CD4-positive, alpha-beta memory T cell (primary cell): ENCODE measurements at places on chromosomes 5 and 9.

- DNase-seq = no peak
Measured at GRCh38 chr5:131245312-131245711, 18.5 kb upstream of the CDC42SE2 start.

DNA sequence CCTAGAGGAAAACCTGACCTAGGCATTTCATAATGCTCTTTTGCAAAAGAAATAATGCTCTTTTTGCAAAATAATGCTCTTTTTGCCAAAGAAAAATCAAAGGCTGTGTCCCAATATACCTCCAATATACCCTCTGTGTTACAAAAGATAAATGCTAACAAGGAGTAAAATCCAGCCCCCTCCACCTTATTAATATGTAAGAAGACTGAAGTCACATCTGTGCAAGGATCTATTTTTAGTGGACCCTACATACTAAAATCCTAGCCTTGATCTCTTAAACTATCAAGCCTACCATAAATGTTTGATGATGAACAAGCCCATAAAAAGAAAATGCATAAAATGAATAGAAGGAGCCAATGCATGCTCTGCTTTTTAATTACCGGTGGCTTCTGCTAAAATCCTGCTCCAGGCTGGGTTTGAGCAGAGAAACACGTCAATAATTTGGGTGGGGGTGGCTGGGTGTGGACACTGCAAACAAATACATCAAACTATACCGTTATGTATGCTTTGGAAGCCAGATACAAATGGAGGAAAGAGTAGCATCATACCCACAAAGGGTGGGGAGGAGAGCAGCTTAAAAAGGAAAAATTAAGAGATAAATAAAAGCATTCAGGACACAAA, 131.6 kb downstream of the SEMA6A start:
- no peak for DNase-seq

- DNase-seq = peak; percentile 86
Measured at GRCh38 chr5:143008809-143009521, 238.8 kb downstream of the ARHGAP26 start.

GRCh38 chr5:35890021-35891020, 33.6 kb downstream of the IL7R start:
- DNase-seq = no peak

GRCh38 chr9:16571127-16571802, 299.2 kb downstream of the BNC2 start:
- no peak for DNase-seq

- DNase-seq = no peak
Measured at GRCh38 chr5:61704289-61704688, 372.2 kb downstream of the ZSWIM6 start.

DNA sequence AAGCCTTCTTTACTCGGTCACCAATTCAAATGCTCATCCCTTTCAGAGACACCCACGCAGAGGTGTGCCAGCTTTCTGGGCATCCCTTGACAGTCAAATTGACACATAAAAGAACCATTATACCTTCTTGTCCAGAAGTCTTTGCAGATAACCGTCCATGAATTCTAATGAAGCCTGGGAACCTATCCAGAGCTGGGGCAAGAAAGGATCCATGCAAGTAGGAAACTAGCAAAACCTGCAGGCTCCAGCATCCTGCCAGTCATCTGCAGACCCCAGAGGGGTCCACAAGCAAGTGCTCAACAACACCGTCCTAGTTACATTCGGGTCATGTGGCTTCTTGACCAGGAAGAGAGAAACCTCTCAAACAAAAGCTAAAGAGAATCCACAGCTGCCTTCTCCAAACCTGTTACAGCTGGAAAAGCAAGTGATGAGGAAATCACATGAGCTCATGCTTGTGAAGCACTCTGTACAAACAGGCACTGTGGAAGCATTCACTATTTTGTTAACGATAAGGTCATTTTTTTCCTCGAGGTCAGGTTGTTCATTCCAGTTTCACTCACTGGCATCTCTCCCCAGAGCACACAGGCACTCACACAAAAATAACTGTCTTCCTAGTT, 80.2 kb upstream of the DMRT1 start:
- no peak for DNase-seq

- DNase-seq = no peak
Measured at GRCh38 chr5:149125386-149125891, 15.9 kb upstream of the ABLIM3 start.

DNA sequence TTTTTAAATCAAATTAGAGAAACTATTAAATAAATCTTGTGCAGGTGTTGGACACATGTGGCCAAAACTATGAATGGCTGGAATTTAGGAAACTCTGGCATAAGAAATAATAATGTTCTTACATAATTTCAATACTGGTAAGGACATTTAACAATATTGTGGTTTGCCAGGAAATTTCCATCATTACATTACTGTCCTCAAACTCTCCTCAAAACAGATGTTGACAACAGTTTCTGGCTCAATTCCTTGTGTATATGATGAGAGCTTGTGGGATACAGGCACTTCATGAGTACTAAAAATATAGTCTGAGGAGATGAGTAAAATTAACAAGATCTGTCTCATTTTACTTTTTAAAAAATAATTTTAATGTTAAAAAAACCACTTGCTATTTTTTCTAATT, 27.9 kb downstream of the MCTP1 start:
- DNase-seq = no peak

DNA sequence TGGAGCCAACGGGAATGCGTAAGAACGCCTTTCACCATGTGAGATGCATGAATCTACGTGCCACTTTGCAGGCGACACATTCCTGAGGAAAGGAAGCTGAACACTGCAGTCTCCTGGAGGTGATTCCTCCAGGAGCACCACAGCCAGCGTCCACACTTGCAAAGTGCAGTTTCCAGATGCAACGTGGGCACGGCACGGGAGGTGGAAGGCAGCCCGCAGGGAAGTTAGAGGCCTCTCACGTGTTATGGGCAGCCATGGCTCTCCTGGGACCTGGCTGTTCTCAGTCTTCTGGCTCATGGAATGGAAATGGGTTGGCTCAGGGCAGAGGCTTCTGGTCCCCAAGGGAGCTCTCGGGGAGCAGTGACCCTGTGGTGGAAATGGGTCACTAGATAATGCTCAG, 381.0 kb upstream of the IRX4 start:
- no peak for DNase-seq

DNA sequence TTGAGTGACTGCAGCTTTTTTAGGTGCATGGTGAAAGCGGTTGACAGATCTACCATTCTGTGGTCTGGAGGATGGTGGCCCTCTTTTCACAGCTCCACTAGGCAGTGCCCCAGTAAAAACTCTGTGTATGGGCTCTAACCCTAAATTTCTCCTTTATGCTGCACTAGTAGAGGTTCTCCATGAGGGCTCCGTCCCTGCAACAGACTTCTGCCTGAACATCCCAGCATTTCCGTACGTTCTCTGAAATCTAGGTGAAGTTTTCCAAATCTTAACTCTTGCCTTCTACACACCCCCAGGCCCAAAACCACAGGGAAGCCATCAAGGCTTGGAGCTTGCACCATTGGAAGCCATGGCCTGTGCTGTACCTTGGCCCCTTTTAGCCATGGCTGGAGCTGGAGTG, 1898.1 kb upstream of the NUDT12 start:
- DNase-seq = no peak

DNA sequence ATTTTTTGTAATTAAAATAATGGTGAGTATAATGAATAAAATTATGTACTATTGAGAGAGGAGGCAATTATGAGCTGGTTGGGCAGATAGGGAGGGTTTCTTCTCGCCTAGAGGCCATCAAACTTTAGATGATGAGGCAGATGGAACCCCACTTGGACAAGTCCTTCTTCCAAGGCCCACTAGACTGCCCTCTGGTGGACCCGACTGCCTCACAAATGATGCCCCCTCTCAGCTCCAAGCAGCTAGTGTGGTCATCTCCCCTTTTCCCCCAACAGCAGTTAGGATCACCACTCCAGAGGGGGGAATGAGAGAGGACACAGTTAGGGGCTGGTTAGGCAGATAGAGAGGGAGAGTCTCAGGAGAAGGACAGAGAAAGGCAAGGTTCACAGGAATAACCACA, 348.0 kb upstream of the CDH18 start:
- DNase-seq = no peak

DNA sequence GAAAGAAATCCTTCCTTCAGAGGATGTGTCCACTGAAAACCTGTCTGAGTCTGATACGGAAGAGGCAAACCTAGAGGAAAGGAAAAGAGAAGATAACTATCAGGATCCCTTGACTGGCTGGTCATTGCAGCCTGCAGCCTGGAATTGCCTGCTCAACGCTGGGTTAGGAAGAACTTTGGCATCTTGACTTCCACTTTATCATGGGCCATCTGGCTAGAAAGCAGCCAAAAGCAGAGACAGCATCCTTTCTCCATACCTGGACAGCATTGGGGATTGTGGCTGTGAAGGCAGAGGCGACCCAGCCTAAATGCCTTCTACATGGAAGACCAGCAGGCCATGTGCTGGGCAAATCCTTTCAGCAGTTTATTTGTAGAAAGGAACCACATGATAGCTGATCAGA, 58.7 kb upstream of the PTPN3 start:
- no peak for DNase-seq

DNA sequence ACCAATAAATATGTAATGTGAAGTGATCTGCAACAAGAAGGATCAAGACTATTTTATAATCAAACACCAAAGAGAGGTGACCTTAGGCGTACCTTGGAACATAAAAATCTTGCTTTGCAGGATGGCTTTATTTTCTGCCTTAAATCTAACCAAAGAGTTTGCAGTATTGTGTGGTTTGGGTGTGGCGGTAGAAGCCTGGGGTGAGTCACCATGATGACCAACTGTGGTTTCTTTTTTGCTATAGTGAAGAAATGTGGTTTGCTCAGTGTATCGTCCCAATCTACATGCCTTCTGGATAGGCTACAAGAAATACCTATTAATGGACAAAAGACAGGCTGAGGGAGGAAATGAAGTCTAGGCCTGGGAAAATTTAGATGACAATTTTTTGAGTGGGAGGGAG, 5.1 kb upstream of the CAST start:
- DNase-seq = peak; percentile 73

DNA sequence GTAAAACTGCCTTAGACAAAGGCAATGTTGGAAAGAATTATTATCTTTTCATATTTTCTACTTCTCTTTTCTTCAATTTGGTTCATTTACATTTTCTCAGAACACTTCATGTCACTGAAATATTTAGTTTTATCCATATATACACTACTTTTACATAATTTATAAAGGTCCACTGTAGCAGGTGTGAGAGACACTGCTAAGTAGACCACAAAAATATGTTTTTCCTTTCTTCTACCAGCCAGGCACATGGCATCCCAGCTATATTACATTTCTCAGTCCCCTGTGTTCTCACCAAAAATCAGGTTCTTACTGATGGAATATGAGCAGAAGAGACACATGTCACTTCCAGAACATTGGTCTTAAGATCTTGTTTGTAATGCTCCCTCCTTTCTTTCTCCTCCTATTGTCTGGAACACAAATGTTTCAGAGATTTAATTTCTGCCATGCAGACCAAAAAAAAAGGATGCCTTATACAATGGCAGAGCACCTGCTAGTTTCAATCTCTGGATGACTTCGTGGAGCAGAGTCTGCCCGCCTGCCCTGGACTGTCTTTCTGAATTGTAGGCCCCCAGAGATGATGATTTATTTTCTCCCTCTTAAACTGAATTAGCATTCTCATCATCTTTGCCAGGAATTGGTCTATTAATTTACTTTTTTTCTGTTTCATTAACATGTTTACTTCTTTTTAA, 125.4 kb upstream of the ACOT12 start:
- DNase-seq = no peak

DNA sequence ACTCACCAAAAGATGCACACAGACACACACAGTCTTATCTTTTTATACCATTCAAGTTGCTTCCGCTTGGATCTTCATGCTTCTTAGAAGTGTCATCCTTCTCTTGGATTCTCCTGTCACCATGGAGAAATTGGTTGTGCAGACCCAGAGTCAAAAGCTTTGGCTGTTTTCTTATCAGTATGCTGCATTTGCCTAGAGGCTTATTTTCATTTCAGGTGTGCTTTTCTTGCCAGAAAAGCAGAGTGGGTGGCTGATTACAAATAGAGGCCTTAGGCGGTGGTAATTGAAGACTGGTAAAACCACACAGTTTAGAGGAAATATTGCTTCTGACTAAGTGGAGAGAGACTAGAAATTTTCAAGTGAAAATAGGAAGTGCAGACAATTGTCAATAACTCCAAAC, 70.2 kb upstream of the TLE4 start:
- no peak for DNase-seq

DNA sequence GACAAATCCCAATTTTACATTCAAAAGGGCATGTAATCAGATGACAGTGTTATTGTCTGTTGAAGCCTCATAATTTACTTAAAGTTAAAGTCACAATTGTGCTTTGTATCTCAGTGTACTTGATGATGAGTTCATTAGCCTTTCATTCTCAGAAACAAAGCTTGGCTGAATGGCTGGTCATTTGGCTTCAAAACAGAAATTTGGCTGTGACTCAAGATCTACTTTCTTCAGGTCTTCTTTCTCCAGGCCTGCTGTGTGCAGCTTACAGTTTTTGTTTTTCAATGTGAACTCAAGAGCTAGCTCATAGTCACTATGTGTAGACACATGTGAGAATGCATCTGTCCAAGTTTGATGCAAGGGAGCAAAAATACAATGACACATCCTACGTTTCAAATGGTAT, 2003.6 kb upstream of the WWC1 start:
- DNase-seq = no peak

GRCh38 chr5:41649659-41650058, 139.3 kb upstream of the PLCXD3 start:
- no peak for DNase-seq

DNA sequence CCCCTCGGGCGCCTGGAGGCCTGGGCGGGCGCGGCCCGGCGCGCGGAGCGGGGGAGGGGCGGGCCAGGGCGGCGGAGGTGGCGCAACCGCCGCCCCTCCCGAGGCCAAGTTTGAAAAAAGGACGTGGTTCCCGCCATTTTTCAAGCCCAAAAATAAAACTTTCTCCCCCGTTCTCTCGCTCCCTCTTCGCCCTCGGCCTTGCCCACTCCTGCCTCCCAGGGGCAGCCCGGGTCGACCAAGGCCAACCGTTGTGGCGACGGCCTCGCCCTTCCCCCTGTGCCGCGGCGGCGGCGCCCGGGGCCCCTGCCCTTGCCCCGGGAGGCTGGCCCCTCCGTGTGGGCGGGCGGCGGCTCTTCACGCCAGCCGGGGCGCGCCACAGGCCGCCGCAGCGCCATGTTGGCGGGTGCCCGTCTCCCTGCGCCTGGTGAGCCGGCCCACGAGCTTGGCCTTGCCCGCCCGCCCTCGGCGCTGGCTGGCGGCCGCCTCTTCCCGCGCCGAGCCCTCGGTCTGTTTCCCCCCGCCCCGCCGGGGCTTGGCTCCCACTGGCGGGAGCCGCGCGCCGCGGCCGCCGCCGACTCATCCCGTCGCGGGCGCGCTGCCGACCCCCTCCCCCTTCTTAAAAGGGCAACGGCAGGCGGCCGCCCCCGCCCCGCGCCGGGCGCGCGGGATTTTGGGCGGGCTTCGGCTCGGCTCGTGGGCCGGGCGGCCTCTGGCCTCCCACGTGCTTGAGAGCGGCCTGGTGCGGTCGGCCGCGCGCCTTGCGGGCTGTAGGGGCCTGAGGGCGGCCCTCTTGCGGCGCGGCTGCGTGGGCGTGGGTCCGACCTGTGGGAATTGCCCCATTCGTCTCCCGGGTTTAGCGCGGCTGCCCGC, 1.3 kb downstream of the ANP32B start:
- peak; percentile 86 for DNase-seq
